ENCODE measurements at places on chromosomes 7 and 10.

DNA sequence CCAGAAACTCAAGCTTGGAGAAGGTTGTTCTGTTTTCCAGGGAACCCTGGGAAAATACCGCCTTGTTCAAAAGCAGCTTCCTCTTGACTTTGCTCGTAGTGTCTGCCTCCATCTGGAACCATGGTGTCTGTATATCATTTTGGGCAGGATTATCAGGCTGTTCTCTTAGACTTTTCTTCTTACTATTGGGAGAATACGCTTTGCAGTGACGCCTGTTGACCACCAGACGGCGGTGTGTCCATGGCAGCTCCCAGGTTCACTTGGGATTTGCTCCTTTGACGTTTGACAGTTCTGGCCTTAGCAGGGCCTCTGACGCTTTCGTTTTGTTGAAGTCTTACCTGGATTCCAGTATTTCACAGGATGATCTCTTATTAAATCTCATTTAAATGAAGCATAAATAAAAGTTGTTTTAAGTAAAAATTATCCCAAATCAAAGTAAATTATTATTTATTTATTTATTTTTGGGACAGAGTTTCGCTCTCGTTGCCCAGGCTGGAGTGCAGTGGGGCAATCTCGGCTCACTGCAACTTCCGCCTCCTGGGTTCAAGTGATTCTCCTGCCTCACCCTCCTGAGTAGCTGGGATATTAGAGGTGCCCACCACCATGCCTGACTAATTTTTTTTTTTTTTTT is 41.8 kb upstream of the GJD4 start:
- no peak for DNase-seq

GRCh38 chr10:73771722-73772280 is 10.0 kb upstream of the CHCHD1 start:
- DNase-seq: no peak

GRCh38 chr10:22912763-22913384 is 15.0 kb upstream of the ARMC3 start:
- no peak for DNase-seq

GRCh38 chr10:109277456-109277855 is 645.9 kb downstream of the XPNPEP1 start:
- DNase-seq: no peak

GRCh38 chr10:60521974-60522405 is 132.3 kb upstream of the ANK3 start:
- DNase-seq: peak; percentile 51

- no peak for DNase-seq
Observed at GRCh38 chr7:3844540-3845151, 543.6 kb downstream of the SDK1 start.

DNA sequence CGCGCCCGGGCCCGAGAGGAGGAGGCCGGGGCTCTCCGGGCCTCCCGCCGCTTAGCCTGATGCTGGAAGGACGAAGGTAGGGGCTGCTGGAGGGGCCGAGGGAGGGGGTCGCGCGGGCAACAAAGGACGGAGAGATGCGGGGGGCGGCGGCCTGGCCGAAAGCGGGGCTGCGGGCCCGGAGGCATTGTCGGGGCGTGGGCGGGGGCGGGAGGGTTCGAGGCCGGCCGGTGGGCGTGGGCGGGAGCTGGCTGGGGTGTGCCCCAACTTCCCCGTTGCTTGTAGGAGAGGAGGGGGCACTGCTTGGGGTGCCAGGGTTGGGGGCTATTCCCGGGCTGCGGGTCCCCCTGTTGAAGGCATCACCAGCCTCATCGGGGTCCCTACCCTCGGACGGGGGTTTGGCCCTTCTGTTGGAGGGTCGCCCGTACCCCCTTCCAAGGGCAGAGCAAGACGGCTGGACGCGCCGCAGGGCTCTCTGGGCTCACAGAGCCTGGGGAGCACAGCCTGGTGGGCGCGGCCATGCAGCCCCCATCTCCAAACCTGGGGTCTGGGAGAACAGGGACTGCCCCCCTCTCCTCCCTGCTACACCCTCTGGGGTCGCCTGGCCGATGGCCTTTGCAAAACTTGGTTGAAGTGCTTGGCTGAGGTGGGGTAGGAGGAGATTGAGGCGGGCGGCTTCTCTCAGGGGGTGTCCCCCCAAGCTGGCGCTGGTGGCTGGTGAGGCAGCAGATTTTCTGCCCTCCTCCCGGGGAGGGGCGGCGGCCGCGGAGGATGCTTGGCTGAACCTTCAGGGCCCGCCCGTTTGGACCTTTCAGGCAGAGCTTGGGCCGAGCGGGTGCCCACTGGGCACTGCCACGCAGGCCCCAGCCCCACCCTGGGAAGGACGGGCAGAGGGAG is 699 bp downstream of the CLIP2 start:
- no peak for DNase-seq

- DNase-seq: no peak
Observed at GRCh38 chr7:91288208-91288824, 24.1 kb downstream of the FZD1 start.

- no peak for DNase-seq
Observed at GRCh38 chr7:38195804-38196595, 18.0 kb downstream of the STARD3NL start.

DNA sequence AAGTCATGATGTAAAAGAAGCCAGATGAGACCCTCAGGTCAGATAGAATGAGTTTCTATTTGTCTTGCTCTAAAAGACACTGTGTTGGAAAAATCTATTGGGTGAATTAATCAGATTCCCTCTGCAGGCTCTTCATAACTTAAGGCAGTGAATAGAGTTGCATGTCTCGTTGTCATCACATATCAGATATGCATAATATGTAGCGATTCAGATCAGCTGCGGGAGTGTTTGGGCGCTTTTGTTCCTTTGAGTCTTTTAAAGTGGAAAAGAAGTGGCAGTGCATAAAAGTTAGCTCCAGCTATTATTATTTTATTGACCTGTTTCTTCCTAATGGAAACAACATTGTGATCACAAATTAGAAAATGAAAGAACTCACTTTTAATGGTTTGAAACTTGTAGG is 84.4 kb downstream of the CDK14 start:
- DNase-seq: no peak

- DNase-seq: peak; percentile 32
Observed at GRCh38 chr7:148940702-148941597, 56.9 kb upstream of the EZH2 start.

- DNase-seq: no peak
Observed at GRCh38 chr7:139111811-139112301, 2.3 kb upstream of the ZC3HAV1 start.

DNA sequence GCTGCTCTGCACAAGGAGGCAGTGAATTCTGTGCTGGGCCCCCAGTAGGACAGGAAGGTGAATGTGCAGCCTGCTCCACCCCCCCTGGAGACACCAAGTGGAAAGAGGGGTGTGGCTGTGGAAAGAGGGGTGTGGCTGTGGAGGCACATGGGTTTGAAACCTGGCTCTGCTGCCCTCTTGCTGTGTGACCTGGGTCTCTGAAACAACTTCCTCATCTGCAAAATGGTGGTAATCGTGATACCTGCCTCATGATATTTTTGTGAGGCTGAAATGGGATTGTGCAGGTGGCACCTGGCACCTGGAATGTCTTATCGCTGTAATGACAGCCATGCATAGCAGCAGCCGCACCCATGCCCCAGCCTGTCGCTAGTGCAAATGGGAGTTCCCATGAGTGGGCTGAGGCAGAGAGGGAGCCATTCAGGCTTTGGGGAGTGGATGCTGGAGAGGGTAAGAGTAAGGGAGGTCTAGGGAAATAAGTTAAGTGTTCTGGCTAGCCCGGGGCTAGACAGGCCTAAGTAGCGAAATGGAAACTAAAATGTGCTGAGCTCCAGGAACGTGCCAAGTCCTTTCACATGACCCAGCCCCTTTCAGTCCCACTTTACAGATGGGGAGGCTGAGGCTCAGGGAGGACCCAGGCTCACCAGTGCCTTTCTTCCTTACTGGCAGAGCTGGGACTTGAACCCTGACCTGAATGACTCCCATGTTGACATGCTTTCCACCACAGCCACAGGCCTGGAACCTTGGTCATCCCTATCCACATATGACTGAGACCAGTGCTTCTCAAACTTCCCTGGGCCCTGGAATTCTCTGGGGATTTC is 35.0 kb downstream of the C10orf105 start:
- no peak for DNase-seq

GRCh38 chr10:95305606-95306317 is 15.0 kb upstream of the PDLIM1 start:
- DNase-seq: no peak

DNA sequence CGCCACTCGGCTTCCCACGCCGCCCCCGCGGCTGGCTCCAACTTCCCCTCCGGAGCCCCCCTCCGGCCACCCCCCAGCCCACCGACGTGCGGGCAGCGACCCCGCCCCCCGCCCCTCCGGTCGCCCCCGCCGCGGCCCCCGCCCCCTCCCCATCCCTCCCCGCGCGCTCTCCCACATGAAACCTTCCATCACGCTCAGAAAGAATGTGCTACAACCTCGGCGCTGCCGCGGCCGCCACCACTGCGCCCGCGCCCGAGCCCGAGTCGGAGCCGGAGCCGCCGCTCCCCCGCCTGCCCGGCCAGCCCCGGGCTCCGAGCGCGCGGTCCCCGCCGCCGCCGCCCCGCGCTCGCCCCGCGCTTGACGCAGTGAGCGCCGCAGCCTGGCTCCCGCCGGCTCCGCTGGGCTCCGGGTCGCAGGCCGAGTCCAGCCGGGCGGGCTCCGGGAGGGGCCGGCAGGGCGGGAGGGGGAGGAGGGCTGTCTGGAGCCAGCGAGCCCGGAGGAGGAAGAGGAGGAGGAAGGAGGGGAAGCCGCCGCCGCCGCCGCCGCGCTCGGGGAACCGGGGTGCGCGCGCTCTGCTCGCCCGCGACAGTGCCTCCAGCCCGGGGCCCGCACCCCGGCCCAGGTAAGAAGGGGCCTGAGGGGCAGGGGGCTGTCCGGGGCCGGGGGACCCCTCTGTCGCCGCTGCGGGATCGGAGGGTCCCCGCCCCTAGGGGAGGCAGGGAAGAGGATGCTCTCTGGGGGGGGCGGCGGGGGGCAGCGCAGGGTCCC is 4.3 kb upstream of the ELFN1 start:
- DNase-seq: no peak

GRCh38 chr10:111820471-111820870 is 363.1 kb downstream of the GPAM start:
- DNase-seq: no peak

- peak; percentile 52 for DNase-seq
Observed at GRCh38 chr7:31883761-31884164, 186.4 kb downstream of the PDE1C start.

DNA sequence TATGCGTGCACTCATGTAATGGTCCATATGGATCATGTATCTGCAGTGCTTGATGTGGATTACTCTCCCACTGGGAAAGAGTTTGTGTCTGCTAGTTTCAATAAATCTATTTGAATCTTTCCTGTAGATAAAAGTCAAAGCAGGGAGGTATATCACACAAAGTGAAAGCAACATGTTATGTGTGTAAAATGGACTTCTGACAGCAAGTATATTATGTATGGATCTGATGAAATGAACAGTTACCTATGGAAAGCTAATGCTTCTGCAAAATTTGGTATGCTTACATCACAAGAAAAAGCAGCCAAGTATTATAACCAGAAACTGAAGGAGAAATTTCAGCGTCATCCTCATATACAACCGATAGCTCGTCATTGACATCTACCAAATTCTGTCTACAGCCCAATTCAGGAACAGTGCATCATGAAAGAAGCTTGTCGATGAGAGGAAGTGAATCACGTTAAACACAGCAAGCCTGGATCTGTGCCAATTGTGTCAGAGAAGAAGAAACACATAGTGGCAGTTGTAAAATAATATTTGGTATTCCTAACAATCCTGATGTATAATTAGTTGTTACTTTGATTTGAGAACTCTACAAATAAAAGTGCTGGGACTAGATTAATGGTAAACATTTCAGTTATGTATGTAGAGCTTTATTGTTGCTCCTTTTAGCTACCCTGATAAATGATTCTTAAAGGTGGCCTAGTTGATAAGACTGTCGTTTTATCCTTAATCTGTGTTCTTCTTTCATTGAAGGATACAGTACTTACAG is 14.2 kb upstream of the SYPL1 start:
- DNase-seq: no peak

DNA sequence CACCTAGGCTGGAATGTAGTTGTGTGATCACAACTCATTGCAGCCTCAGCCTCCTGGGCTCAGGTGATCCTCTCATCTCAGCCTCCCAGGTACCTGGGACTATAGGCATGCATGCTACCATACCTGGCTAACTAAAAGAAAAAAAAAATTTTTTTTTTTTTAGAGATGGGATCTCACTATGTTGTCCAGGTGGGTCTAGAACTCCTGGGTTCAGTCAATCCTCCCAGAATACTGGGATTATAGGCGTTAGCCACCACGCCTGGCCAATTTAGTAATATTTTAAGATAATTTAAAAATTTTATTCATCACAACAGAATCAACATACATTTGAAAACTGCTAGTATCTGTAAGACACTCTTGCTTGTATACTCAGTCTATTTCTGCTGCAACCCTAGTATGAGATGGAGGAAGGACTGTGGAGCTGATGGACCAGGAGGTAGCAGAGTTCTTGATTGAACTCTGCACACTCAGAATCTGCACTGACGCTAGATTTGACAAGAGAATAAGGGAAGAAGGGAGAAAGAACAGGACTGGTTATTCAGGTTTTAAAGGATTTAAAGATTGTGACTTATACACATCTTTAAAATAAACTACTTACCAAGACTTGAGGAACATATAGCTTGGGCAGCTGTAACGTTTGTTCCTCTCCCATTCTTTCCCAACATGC is 57.6 kb downstream of the VCL start:
- DNase-seq: no peak

DNA sequence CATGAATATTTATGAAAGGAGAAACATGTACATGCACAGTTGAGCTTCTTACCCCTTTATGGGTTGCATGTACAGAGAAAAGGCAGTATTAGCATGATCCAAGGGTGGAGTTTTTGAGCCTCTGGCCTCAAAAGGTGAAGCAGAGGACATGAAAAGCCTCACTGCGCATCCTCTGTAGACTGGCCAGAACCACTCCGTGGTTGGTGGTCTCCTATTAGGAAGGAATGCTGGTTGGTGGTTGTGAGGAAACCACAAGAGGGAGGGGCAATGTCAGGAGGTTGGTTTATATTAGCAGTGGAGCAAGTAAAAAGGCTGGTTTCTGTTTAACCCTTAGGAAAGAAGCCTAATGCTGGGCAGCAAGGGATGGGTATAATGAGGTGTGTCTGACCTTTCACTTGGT is 37.5 kb downstream of the AHCYL2 start:
- DNase-seq: no peak

GRCh38 chr7:33191340-33191739 is 62.0 kb downstream of the BBS9 start:
- no peak for DNase-seq

DNA sequence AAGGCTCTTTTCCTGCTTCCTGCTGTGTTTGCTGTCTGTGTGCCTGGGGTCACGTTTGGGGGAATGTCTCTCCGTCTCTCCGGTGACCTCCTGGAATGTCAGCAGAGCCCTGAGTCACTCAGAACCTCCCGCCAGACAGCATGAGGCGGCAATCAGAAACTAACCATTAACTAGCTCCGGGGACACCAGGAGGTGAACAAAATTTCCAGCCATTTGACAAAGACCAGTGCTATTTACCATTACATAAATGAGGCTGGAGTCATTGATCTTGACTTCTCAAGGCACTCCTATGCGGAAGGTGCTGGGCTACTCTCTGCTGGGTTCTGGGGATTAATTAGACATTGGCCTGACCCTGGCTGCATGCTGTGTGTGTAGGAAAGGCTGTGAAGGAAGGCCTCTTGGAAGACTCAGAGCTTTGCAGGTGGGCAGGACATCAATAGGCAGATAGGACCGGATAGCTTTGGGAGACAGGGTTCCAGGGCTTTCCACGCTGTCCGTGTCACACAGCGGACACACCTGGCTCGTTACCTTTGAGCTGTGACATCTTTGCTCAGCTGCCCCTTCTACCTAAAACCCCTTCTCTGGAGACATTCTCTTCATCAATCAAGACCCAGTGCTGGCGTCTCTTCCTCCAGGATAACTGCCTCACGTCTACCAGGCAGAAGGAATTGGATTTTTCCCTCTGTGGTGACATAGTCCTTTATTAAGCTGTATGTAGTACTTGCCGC is 77.0 kb downstream of the PFKFB3 start:
- DNase-seq: peak; percentile 52

GRCh38 chr7:157412491-157413180 is 75.8 kb downstream of the DNAJB6 start:
- DNase-seq: no peak
